Hindlimb muscle (tissue), 1 donor: ENCODE measurements at places on chromosomes 2 and 18. TPM values are rescaled to one million over a fixed set of nuclear protein-coding genes. Genes with fewer than 3 reads are reported as not detected.

- no peak for DNase-seq
Observed at GRCh38 chr2:241189856-241190201, 1.4 kb downstream of the ANO7 start.

The FEV gene
- 0.58 TPM for polyA plus RNA-seq

DNA sequence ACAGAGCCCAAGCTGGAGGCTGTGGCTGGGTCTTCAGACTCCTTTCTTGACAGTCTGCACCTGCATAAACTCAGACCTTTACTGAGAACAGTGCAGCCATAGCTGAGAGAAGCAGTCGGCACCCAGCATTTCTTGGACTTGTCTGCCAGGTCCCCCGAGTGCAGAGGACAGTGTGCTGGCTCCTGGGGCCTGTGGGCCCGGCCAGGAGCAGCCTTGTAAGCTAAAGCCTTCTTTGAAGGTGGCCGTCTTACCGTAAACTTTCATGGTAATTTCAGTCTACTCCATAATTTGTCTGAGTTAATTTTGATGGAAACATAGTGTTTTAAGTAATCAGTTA lies 70.9 kb downstream of the LRRFIP1 start:
- no peak for DNase-seq

DNA sequence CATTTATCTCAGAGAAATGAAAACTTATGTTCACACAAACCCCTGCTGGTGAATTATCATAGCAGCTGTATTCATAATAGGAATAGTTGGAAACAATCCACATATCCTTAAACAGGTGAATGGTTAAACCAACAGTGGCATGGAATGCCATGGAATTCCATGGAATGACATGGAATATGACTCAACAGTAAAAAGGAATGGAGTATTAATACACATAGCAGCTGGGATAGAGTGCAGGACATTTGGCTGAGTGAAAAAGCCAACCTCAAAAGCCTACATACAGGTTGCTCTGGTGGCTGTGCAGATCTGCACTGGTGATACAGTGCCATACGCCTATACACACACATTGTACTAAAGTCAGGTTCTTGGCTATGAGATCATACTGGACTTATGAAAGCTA lies 69.5 kb downstream of the FAM168B start:
- no peak for DNase-seq

The KRTCAP3 gene
- 1.4 TPM for polyA plus RNA-seq
